ENCODE measurements at places on chromosomes 1 and 21.

DNA sequence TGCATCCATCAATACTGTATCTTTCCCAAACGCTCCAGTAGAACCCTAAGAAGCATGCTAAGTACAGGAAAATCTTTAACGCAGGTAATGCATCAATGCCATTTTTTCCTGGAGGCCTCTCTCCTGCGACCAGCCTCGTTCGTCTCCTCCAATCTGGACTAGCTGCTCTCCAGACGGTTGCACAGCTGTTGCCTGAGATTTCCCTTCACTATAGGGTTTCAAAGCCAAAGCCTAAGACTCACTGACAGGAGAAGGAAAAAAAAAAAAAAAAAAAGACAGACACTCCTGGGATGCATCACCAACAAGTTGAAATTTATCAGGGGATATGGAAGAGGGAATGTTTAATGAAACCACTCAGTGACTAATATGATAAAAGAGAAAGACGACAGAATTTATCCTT is 93.0 kb downstream of the APP start:
- DNase-seq: no peak

GRCh38 chr1:116819081-116819480 is 64.9 kb downstream of the CD2 start:
- DNase-seq: peak; percentile 24

- DNase-seq: no peak
Measured at GRCh38 chr1:192809307-192810252, 741 bp downstream of the RGS2 start.

DNA sequence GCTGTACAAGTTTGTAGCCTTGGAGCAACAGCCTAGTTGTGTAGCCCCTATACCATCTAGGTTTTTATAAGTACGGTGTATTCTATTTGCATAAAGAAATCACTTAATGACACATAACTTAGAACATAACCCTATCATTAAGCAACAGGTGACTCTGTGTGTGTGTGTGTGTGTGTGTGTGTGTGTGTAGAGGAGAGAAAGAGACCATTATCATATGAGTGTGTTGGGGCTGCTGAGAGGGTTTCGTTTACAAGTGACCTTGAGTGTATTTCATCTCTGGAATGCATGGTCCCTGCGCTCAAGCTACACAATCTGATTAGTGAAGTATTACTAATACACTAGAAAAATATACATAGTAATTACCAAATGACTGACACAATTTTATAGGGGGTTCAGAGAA is 115.1 kb downstream of the RABGAP1L start:
- DNase-seq: no peak

DNA sequence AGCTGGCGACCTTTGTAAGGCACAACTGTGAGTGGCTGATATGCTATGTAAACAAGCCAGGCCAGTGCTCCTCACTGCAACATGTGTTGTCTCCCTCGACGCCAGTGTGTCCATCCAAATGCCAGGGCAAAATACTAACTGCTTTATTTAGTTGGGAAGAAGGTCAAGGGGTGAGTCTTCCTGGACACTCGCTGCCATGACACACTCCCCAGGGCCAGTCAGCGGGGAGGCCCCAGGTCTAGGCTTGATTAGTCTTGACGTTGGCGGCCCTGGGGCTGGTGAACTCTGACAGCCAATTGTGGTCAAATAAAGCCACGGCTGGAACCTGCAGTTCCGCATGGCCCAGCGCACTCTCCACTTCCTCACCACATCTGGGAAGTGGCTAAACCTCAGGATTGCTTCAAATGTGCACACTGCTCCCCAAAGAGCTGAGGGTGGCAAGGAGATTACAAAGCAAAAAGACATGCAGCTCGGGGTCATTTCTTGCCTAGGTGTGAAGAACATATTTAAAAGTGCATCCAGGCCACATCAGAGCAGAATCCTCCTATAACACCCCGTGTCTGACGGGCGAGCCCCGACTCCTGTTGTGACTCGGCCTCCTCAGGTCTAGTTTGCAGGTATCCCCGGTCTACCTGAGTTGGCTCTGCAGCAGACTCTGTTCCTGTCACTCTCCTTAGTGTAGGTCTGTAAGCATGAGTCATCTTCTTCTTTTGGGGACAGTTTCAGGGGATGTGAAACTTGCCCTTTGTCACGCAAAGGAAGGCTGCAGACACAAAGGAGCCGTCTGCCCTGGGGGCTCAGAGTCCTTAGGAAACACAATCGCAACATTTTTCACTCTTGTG is 183.5 kb downstream of the RUNX1 start:
- DNase-seq: no peak

GRCh38 chr1:187948170-187948794 is 1119.5 kb downstream of the PLA2G4A start:
- DNase-seq: no peak

DNA sequence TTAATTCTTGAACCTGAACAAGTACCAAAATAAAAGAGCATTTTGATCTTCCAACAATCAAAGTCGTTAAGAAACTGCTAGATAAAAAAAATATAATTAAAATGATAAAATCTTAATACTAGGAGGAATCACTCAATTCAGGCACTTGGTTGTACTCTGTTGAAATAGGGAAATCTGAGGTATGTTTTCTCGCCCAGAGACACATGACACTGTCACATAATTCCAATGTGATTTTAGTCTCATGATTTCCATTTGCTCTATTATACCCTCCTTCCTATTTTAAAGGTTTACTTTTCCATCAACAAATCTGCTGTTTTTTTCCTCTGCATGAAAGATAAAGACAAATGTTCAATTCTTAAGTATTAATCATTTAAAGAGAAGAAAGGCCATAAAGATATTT is 97.6 kb downstream of the ZZZ3 start:
- no peak for DNase-seq

DNA sequence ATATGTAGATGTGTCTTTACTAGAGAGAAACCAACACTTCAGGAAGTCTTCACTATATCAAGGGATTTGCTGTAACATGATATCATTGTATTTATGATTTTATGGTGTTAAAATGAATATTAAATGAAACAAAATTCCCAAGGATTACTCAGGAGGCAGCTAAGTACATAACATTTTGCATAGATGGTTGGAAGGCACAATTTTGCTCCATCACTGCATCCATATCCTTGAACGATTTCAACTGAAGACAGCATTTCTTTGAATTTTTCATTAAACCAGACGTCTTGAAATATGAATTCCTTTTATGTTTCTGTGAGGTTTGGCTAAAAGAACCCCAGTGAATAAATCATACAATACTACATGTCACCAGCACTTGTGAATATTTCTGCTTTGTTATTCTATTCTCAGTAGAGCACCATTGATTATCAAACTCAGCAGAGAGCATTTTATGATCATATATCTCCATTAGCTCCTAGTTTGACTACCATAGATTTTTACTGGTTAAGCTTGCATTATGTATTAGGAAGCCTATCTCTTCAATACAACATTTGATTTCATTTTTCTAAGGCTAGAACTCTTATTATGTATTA is 37.3 kb downstream of the SPATA17 start:
- DNase-seq: no peak

- DNase-seq: peak; percentile 44
Measured at GRCh38 chr1:92502247-92502646, 15.5 kb upstream of the GFI1 start.

DNA sequence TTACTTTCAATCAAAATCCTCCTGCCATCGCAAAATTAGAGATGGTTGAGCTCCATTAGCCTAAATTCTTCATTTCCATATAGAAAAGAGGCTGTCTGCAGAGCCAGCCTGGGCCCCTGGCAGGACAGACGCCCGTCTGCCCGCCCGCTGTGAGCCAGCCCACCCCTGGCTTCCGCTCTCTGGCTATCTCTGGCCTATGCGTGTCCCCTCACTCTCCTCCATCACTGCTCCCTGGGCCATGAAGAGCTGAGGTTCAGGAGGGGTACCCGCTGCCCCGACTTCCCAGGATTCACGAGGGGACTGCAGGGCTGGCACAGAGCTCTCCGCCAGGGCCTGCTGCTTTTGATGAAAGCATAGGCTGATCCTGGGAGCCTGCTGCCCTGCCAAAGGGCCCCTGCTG is 117.6 kb downstream of the CASZ1 start:
- no peak for DNase-seq

DNA sequence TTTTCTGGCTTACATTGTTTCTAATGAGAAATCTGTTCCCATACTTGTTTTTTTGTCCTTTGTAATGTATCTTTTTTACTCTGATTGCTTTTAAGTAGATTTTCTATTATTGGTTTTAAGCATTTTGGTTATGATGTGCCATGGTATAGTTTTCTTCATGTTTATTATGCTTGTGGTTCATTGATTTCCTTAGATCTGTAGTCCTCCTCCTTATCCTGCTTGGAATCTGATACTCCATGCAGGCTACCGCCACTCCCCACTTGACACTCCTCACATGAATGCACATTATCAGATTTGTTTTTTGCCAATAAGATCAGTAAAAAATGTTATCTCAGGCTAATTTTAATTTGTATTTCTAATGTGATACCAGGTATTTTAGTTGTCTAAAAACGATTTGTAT is 20.8 kb downstream of the UROD start:
- no peak for DNase-seq

GRCh38 chr1:209706622-209707021 is 2.0 kb downstream of the HSD11B1 start:
- no peak for DNase-seq

GRCh38 chr1:186340772-186341171 is 34.3 kb downstream of the TPR start:
- no peak for DNase-seq

DNA sequence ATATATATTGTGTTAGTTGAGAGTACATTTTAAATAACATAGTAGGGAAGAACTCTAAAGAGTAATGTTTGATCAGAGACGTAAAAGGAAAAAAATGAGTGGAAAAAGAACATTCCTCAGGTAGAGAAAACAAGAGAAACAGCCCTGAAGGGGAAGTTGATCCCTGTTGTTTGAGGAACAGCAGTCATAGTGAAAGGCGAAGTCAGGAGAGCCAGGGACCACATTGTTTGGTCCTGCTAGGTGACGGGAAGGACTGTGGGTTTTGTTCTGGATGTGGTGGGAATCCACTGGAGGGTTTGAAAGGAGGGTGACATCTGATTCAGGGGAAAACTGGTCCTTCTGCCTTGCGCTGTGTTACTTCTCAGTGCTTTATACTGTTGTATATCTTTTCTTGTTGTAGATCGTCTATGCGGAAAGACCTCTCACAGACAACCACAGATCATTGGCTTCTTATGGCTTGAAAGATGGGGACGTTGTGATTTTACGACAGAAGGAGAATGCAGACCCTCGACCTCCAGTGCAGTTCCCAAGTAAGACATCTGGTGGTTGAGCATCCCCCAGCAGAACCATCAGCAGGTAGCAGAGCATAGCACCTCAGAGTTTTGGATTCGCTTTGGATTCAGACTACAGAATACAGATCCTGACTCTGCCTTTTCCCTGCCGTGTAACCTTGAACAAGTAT is 9.2 kb downstream of the DDI2 start:
- no peak for DNase-seq

GRCh38 chr1:161198897-161199431 is at the start of gene ADAMTS4:
Gene ADAMTS4, minus strand, starts transcription at chr1:161199054. Its CDS starts 427 bp downstream, at chr1:161198627.
- DNase-seq: no peak

- no peak for DNase-seq
Measured at GRCh38 chr1:60924964-60925798, 157.2 kb upstream of the NFIA start.

GRCh38 chr1:143720087-143721023 is 251.4 kb downstream of the FAM72C start:
- peak; percentile 8 for DNase-seq

DNA sequence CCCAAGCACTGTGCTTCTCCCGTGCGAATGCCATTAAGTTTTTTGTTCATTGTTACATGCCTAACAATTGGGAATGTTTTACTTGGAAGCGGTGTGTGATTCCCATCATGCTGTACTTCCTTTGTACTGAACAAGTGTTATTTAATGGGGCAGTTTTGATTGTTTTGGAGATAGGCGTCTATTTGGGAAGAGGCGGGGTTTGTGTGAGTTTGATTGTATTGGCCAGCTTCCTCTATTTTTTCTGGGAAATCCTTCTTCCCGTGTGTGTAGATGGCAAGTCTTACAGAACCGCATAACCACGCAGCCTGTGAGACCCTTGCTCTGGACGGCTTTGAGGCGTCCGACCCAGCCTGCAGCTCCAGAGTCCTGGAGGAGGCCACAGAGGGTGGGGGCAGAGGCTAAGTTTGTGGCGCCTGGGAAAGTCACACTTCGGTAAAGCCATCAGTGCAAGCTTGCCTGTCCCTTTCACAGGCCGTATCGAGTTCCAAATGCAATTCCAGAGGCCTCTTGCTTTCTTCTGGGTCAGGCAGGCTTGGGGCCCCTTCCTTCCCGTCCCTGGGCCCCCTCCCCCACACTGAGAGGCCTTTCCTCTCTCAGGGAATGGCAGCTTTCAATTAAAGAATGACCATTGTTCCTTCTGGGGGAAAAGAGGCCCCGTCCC is 210.3 kb downstream of the TOMM20 start:
- no peak for DNase-seq

DNA sequence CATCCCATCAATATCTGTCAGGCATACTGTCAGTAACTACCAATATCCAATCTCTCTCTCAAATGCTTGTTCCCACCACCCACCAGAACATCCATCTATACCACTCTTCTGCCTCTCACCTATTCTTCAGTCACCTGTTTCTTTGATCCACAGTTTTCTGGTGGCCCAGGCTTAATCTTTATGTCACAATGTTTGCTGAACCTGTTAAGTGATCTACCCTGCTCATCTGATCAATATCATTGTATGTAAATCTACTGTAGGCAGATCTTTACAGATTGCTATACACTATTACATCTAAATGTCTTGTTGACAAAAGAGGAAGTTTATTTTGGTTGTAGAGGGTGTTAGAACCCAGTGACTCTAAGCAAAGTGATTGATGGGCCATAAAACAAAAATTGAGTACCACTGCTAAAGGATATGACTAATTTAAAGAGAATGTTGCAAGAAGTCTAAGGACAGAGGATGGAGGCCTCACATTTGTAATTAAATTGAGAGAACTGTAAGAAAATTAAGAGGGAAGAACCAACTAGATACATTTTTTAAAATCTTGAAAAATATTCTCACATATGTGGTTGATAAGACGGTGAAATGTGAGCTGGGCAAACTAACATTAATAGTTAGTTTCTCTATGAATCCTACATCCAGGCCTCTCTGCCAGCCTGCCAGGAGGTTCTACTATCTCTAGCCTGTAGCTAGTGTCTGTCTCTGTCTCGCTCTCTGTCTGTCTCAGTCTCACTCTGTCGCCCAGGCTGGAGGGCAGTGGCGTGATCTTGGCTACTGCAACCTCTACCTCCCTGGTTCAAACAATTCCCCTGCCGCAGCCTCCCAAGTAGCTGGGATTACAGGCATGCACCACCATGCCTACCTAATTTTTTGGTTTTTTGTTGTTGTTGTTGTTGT is 34.1 kb downstream of the EGLN1 start:
- no peak for DNase-seq

GRCh38 chr1:99082366-99082765 is 77.7 kb upstream of the PLPPR5 start:
- no peak for DNase-seq

Data from mammary epithelial cell (primary cell).